ENCODE measurements at places on chromosomes 1 and 21. TPM values are rescaled to one million over a fixed set of nuclear protein-coding genes. Genes with fewer than 3 reads are reported as not detected.
A peak's percentile ranks its signal among the peaks of the same experiment; 100 is the strongest.

Gene MROH7
- polyA plus RNA-seq: not detected

DNA sequence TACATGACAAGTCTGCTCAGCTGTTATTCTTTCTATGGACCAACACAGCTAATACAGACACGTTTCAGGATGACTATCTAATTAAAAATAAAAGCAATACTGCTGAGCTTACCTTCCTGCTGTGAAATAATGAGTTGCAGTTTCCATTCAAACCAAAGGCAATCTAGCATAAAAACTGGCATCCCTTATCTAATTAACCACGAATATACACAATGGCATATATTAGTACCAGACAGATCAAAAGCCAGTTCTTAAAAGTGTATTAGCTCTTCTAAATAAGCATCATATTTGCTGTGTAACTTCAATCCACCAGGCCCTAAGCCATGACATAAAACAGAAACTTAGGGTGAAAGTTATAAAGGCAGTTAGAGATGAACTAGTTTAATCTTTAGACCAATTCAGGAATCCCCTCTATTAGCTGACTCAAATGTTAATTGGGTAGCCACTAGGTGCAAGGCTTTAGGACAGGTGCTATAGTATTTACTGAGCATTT is 20.6 kb downstream of the TESK2 start:
- H3K27me3 ChIP-seq: no peaks in the 10 kb centered on the region
- H3K4me3 ChIP-seq: no peak overlapping the region
- DNase-seq: no peak
- no peaks in the 10 kb centered on the region for H3K36me3 ChIP-seq
- peaks cover 21% of the 10 kb centered on the region for H3K4me1 ChIP-seq
- no peak overlapping the region for H3K27ac ChIP-seq

Gene PIK3R3
- not detected for polyA plus RNA-seq

DNA sequence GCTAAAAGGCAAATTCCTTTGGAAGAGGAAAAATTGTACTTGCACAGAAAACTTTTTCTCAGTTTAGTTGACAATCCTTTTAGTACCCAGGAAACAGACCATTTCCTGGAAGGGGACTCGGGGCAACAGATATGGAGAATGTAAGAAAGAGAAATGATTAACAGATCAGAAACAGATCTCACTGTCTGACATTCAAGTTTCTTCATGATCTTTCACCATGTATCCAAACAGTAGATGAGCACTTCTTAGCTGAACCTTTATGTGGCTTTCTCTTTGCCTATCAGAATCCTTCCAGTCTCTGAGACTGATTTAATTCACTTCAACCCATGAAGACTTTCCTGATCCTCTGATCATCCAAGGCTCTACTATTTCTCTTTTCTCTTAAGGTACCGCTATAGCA is 2.7 kb downstream of the TTLL7 start:
- H3K4me3 ChIP-seq: no peak overlapping the region
- H3K4me1 ChIP-seq: peaks cover 13% of the 10 kb centered on the region
- no peak for DNase-seq
- H3K36me3 ChIP-seq: no peaks in the 10 kb centered on the region

Gene DLGAP3
- 0.41 TPM for polyA plus RNA-seq

DNA sequence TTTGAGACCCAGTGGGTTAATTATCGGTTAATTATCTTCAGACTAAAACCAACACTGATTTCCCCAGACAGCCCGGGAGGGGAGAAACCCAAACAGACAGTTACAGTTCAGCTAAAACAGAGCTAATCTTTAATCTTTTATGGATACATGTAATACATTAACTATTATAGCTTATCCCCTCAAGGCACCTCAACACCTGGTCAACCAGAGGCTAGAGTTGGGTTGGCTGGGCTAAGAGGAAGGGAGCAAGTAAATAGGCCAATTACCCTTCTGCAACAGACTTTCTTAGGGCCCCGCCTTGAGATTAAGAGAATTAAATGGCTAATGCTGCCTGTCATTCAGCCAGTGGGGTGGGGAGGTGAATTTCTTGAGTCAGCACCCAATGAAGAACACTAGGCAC is 6.6 kb upstream of the MED18 start:
- DNase-seq: no peak
- no peaks in the 10 kb centered on the region for H3K36me3 ChIP-seq

GRCh38 chr1:229086091-229086490 is 184.8 kb upstream of the RAB4A start:
- no peak overlapping the region for H3K4me3 ChIP-seq
- no peak overlapping the region for H3K27ac ChIP-seq
- H3K4me1 ChIP-seq: no peaks in the 10 kb centered on the region
- no peak for DNase-seq

Gene C4BPB
- polyA plus RNA-seq: not detected

- peaks cover 9% of the 10 kb centered on the region for H3K27me3 ChIP-seq
- peak; percentile 29 for DNase-seq
- no peak overlapping the region for H3K4me3 ChIP-seq
- no peaks in the 10 kb centered on the region for H3K36me3 ChIP-seq
These were observed 33.8 kb upstream of the CSF3R start for GRCh38 chr1:36516372-36517010.

DNA sequence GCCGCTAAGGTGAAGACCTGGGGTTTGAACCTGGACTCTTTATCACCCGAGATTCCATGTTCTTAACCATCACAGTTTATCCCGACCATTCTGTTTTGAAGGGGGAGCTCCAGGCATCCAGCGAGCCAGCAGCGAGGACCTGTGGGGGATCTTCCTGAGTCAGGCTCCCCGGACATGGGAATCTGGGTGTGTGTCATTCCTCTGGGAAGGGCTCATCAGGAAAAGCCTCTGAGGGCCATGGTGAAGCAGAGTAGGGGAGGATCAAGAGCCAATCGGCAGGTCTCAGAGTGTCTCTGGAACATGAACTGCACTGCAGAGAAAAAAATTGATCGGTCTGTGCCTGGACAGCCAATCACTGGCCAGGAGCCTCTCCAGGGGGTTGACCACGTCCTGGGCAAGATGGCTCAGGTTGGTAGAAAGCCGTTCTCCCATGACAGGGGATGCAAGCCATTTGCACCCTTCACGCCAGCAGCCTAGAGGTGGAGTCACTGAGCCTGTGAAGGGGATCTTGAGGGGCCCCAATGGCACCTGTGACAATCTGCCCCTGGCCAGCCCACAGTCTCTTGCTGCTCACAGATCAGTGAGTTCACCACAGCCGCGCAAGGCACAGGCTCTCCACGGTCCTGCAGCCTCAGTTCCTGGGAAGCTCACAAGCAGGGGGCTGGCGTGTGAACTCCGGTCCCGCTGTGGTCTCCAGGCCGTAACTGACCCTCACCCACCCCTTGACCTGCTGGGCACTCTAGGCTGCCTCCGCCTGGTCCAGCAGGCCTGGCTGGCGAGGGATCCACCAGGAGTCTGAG is 20.4 kb upstream of the ACTRT2 start:
- H3K27ac ChIP-seq: no peak overlapping the region
- no peak for DNase-seq
- no peaks in the 10 kb centered on the region for H3K4me1 ChIP-seq

GRCh38 chr1:10078494-10078893 is 45.7 kb downstream of the UBE4B start:
- peaks cover 8% of the 10 kb centered on the region for H3K4me1 ChIP-seq
- no peak overlapping the region for H3K4me3 ChIP-seq
- H3K27ac ChIP-seq: no peak overlapping the region
- no peaks in the 10 kb centered on the region for H3K27me3 ChIP-seq

- no peaks in the 10 kb centered on the region for H3K4me1 ChIP-seq
- no peak overlapping the region for H3K27ac ChIP-seq
- H3K36me3 ChIP-seq: peaks cover 38% of the 10 kb centered on the region
- H3K4me3 ChIP-seq: no peak overlapping the region
- H3K27me3 ChIP-seq: no peaks in the 10 kb centered on the region
These were observed 176.7 kb downstream of the GALNT2 start for GRCh38 chr1:230243583-230244353.

DNA sequence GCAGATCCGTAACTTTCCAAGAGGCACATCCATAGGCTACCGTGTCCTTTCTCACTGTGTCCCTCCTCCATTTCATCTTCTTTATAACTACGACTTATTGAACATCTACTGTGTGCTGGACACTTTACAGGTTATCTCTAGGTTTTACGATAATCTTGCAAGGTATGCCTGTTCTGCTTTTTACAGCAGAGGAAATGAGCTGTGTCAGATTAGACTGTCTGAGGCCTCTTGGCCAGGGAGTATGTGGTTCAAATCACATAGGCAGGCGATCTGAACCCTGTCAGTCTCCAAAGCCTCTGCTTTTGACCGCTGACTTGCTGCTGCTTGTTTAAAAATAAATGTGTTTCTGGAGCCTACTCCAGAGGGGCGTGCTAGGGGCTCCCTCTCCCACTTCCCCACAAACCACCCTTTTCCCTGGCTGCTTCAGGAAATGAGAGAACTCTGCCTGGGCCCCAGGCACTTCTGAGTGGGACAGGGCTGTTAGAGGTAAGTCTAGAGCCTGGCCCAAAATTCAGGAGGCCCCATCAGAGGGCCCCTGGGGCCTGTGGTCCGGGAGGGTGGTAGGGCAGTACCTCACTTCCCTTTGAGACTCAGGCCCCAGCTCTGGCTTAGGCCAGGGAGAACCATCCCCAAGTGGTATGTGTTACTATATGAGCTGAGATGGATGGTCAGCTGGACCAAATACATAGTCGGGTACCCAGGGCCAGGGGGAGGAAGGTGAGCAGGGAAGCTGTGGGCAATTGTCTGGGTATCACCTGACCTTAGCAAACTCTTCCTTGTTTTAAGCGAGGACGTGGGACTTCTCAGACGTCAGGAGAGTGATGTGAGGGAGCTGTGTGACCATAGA is 4.4 kb downstream of the PSEN2 start:
- H3K36me3 ChIP-seq: peaks cover 19% of the 10 kb centered on the region
- no peaks in the 10 kb centered on the region for H3K27me3 ChIP-seq
- H3K27ac ChIP-seq: no peak overlapping the region
- H3K4me3 ChIP-seq: no peak overlapping the region
- peaks cover 25% of the 10 kb centered on the region for H3K4me1 ChIP-seq
- DNase-seq: no peak

Gene OR2T35
- polyA plus RNA-seq: not detected

DNA sequence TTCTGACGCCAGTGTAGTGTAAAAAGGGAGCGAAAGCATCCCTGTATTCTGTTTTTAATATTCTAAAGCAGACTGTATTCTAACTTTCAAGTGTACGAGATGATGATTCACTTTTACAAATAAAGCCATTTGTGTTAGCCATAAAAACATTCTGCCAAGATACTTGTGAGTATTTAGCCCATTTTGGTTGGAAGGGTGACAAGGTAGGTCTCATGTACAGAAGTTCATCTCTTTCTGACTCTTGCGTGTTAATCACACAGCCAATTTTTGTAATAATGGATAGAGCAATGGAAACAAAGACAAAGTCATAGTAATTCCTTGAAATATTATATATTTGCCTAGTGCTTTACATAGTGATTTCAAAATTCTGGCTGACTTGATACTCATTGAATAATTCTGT is 125.3 kb upstream of the GREM2 start:
- H3K4me1 ChIP-seq: no peaks in the 10 kb centered on the region

Gene LRRC38
- not detected for polyA plus RNA-seq

Gene TEDDM1
- polyA plus RNA-seq: not detected

Gene GRIK1
- polyA plus RNA-seq: not detected

Gene TTC34
- polyA plus RNA-seq: 0.05 TPM

DNA sequence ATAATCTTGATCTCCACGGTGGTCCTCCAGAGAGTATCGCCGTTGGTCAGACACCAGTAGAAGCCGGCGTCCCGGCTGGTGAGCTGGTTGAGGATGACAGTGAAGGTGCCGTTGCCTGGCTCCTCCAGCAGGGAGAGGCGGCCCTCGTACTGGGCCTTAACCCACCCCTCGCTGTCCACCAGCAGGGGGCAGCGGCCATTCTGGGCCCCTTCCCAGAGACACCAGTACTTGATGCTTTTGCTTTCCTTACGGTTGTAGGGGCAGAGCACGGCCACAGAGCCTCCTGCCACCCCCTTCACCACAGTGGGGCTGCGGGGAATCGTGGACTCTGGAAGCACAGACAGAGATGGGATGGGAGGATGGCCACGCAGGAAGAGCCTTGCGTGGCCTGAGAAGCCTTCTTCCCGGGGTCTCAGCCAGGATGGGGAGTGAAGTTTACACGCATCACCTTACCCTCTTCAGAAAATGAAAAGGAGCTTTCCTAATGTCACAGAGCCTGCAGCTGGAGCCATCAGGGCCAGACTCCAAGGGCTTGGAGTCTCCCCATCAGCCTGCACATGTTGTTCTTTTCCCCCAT is 10.7 kb downstream of the PIGR start:
- H3K27ac ChIP-seq: no peak overlapping the region
- peak; percentile 52 for DNase-seq
- H3K4me1 ChIP-seq: peaks cover 33% of the 10 kb centered on the region
- H3K36me3 ChIP-seq: no peaks in the 10 kb centered on the region
- H3K27me3 ChIP-seq: no peaks in the 10 kb centered on the region

DNA sequence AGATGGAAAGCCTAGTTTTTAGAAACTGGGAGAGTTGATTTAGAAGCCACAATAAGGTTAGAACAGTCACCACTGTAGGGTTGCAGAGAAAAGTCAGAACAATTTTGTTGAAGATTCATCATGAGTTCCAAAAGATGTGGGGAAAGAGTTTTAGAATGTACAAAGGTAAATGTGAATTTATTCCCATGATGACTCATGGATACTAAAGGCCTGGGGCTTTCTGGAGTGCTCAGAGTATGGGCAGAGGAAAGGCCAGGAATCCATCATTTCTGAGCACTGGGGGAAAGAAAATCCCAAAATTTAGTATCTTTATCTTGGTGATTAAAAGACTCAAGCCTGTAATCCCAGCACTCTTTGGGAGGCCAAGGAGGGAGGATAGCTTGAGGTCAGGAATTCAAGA is 17.8 kb downstream of the YBX1 start:
- peaks cover 2% of the 10 kb centered on the region for H3K4me1 ChIP-seq
- no peak overlapping the region for H3K4me3 ChIP-seq
- peaks cover 45% of the 10 kb centered on the region for H3K36me3 ChIP-seq
- no peak for DNase-seq
- H3K27me3 ChIP-seq: no peaks in the 10 kb centered on the region

DNA sequence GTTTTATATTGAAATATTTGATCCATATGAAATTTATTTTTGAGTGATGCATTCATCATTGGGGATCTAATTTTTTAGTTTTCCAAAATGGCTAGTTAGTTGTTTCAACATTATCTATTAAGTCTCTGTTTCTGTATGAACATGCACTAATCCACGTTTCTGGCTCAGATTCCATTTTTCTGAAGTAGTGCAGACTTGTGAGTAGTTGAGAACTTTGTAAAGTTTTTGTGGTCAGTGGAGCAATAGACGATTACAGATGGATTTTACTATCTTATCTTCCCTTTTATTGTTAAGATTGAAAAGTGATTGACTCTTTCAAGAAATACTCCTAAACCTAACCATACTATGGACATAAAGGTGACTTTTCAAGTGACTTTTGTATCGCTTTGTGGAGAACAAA is 16.7 kb downstream of the SOAT1 start:
- H3K27ac ChIP-seq: no peak overlapping the region
- DNase-seq: no peak
- H3K27me3 ChIP-seq: no peaks in the 10 kb centered on the region
- H3K4me3 ChIP-seq: no peak overlapping the region
- H3K36me3 ChIP-seq: peaks cover 31% of the 10 kb centered on the region
